ENCODE measurements at places on chromosomes 11 and 22. TPM values are rescaled to one million over a fixed set of nuclear protein-coding genes. Genes with fewer than 3 reads are reported as not detected.

DNA sequence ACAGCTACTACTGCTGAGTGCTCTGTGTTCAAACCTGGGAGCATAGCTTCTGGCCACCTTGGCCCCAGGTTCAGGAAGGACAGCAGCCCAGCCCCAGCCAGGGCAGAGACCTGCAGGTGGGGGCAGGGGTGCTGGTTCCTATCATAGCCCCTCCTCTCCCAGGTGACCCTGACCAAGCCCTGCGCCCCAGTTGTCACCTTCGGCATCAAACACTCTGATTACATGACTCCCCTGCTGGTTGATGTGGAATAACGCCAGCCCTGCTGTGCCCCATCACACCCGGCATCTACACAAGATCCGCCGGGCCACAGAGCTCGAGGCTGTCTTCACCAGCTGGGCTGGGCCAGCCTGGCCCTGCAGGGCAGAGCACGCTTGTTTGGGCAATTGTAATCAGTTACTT lies 6.9 kb downstream of the SCGB1C1 start:
- DNase-seq: peak; percentile 23

GRCh38 chr11:19719960-19720359 lies 7.3 kb downstream of the NAV2 start:
- no peak for DNase-seq

- DNase-seq: no peak
Measured at GRCh38 chr11:58980159-58980843, 41.0 kb downstream of the GLYATL1 start.

- no peak for DNase-seq
Measured at GRCh38 chr11:128133501-128133900, 453.9 kb downstream of the ETS1 start.

GRCh38 chr11:12818333-12819015 lies 144.3 kb downstream of the TEAD1 start:
- DNase-seq: no peak

DNA sequence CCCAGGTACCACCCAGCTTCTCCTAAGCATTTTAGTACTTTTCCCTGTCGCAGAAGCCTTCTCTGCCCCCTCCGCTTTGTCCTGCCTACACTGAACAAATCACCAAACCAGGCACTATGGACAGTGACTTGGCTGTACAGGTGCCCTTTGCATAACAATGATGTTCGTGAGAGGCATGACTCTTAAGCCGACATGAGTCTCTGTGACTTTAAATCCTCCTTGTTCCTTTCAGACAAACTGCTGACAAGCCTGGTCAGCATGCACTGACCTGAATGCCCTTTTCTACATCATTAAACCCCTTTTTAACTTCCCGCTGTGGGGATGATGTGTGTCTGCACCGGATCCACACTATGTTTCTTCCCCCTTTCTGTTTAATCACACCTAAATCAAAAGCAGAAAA lies 16.6 kb downstream of the CAVIN3 start:
- no peak for DNase-seq

- DNase-seq: no peak
Measured at GRCh38 chr11:10655227-10655626, 38.3 kb downstream of the IRAG1 start.

The RAB3IL1 gene
- total RNA-seq: 12.8 TPM

DNA sequence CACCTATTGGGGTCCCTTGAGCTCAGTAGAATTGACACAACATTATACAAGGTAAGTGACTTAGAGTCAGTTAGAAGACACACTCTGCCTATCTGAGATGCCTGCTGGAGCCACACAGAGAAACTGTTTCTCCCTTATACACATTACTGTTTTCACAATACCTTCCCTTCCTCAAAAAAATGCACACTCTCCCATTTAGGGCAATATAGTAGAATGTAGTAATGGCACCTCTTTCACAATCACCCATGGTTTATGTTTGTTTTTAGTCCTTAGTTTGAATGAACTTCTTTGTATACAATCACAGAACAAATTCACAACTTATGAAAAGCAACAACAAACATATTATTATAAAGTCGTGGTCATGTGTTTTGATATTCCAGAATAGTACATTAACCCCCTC lies 14.3 kb downstream of the OR52H1 start:
- no peak for DNase-seq
